RPMI7951 (cell line): ENCODE measurements at places on chromosomes 2 and 18. TPM values are rescaled to one million over a fixed set of nuclear protein-coding genes. Genes with fewer than 3 reads are reported as not detected.

LYPD6 gene
- total RNA-seq, result 16.1 and 19.5 TPM in 2 replicates

AGXT gene
- total RNA-seq, result 0.10 and 0.24 TPM in 2 replicates

RAB27B gene
- total RNA-seq, result 7.0 and 8.8 TPM in 2 replicates

IMP4 gene
- total RNA-seq, result 103 and 118 TPM in 2 replicates

TMEM237 gene
- 132 and 136 TPM in 2 replicates for total RNA-seq

MLPH gene
- 121 and 159 TPM in 2 replicates for total RNA-seq

FSIP2 gene
- total RNA-seq, result 0.78 and 1.9 TPM in 2 replicates

C2orf81 gene
- total RNA-seq, result 1.2 and 1.3 TPM in 2 replicates

TIA1 gene
- 89.6 and 116 TPM in 2 replicates for total RNA-seq

ACTG2 gene
- 2.0 and 2.9 TPM in 2 replicates for total RNA-seq

CFC1 gene
- not detected in 2 replicates for total RNA-seq

SERPINB3 gene
- 0.20 TPM in 1 of 2 replicates, not detected in the other for total RNA-seq

LHCGR gene
- not detected in 2 replicates for total RNA-seq

R3HDM1 gene
- 9.6 and 13.8 TPM in 2 replicates for total RNA-seq

CCDC141 gene
- 0.88 and 1.8 TPM in 2 replicates for total RNA-seq

TGFA gene
- total RNA-seq, result 4.2 and 4.3 TPM in 2 replicates
